ENCODE measurements at places on chromosomes 12 and 14. TPM values are rescaled to one million over a fixed set of nuclear protein-coding genes. Genes with fewer than 3 reads are reported as not detected.

The MUCL1 gene
- not detected for total RNA-seq

The RDH5 gene
- total RNA-seq = 1.6 TPM

The EXOC3L4 gene
- total RNA-seq = not detected

The AKT1 gene
- total RNA-seq = 144 TPM

The NGB gene
- total RNA-seq = not detected

The DEGS2 gene
- 0.31 TPM for total RNA-seq

The SDR9C7 gene
- total RNA-seq = not detected

The GPR68 gene
- 1.5 TPM for total RNA-seq

The INSM2 gene
- not detected for total RNA-seq

The DIO2 gene
- total RNA-seq = 0.19 TPM

The TMBIM4 gene
- total RNA-seq = 46.8 TPM

The GYS2 gene
- not detected for total RNA-seq

The CARMIL3 gene
- total RNA-seq = not detected

The ASIC1 gene
- 0.13 TPM for total RNA-seq

The DNAJC22 gene
- 0.94 TPM for total RNA-seq

The TPH2 gene
- not detected for total RNA-seq

The SLC25A3 gene
- total RNA-seq = 507 TPM

The TRIAP1 gene
- total RNA-seq = 31.0 TPM

The ZFC3H1 gene
- total RNA-seq = 16.7 TPM

The GPRC5D gene
- not detected for total RNA-seq

The KRT74 gene
- total RNA-seq = not detected

The IL26 gene
- not detected for total RNA-seq

The TAS2R30 gene
- 12.6 TPM for total RNA-seq
